Cardiac muscle cell (in vitro differentiated cells and primary cell): ENCODE measurements at places on chromosomes 13 and 19. TPM values are rescaled to one million over a fixed set of nuclear protein-coding genes. Genes with fewer than 3 reads are reported as not detected.
A peak's percentile ranks its signal among the peaks of the same experiment; 100 is the strongest.

DNA sequence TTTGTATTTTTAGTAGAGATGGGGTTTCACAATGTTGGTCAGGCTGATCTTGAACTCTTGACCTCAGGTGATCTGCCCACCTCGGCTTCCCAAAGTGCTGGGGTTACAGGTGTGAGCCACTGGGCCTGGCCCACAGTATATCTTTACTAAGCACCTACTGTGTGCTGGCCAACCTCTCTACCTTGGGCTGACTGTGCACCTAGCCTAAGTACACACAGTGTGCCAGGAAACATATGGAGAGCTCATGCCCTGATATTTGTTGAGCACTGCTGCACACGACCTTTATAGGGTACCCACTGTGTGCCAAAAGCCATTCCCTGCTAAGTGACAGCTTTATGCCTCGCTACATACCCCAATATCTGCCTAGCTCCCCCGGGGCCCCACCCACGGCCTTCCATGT is 6.3 kb upstream of the ARHGAP45 start:
- H3K4me1 ChIP-seq, result peaks cover 7% of the 10 kb centered on the region
- no peak for DNase-seq
- H3K27me3 ChIP-seq, result no peaks in the 10 kb centered on the region
- no peak overlapping the region for H3K4me3 ChIP-seq
- H3K36me3 ChIP-seq, result no peaks in the 10 kb centered on the region
- H3K27ac ChIP-seq, result no peak overlapping the region

GRCh38 chr13:46575301-46575771 is 22.4 kb downstream of the LRCH1 start:
- peak overlapping the region; percentile 66 for H3K27ac ChIP-seq
- no peak overlapping the region for H3K4me3 ChIP-seq
- DNase-seq, result peak; percentile 70
- no peaks in the 10 kb centered on the region for H3K27me3 ChIP-seq
- no peaks in the 10 kb centered on the region for H3K36me3 ChIP-seq

- no peaks in the 10 kb centered on the region for H3K36me3 ChIP-seq
- no peaks in the 10 kb centered on the region for H3K4me1 ChIP-seq
- H3K27me3 ChIP-seq, result no peaks in the 10 kb centered on the region
- no peak overlapping the region for H3K4me3 ChIP-seq
- DNase-seq, result no peak
These were observed 335.1 kb downstream of the GPC6 start for GRCh38 chr13:93561576-93562225.

DNA sequence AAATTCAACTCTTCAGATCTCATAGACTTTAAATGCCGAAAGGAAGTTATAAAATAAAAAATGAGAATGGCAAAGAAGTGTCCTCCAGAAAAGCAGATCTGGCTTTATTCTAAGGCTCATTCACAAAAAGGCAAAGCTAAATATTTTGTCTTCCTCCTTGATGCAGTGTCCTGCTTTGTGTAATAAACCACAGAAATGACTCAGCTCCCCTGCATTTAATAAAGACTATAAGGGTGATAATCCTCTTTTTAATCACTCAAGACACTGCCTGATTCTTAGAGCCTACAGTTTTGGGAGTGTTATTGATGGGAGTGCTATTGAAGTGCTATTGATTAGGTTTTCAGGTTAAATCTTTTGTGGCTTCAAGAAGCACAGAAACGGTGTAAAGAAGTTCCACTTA is 482.0 kb downstream of the PCDH20 start:
- H3K27me3 ChIP-seq, result no peaks in the 10 kb centered on the region
- no peak overlapping the region for H3K27ac ChIP-seq
- H3K4me1 ChIP-seq, result no peaks in the 10 kb centered on the region
- no peak for DNase-seq
- H3K4me3 ChIP-seq, result no peak overlapping the region

- no peaks in the 10 kb centered on the region for H3K4me1 ChIP-seq
- no peaks in the 10 kb centered on the region for H3K27me3 ChIP-seq
- peak overlapping the region; percentile 78 for H3K4me3 ChIP-seq
- H3K36me3 ChIP-seq, result no peaks in the 10 kb centered on the region
- H3K27ac ChIP-seq, result peak overlapping the region; percentile 83
These were observed 539 bp downstream of the ZNF554 start for GRCh38 chr19:2820112-2820702.

GRCh38 chr13:51524829-51525566 is 59.3 kb upstream of the WDFY2 start:
- H3K4me3 ChIP-seq, result no peak overlapping the region
- no peak for DNase-seq
- no peaks in the 10 kb centered on the region for H3K4me1 ChIP-seq
- H3K36me3 ChIP-seq, result no peaks in the 10 kb centered on the region
- no peaks in the 10 kb centered on the region for H3K27me3 ChIP-seq
- H3K27ac ChIP-seq, result no peak overlapping the region

DNA sequence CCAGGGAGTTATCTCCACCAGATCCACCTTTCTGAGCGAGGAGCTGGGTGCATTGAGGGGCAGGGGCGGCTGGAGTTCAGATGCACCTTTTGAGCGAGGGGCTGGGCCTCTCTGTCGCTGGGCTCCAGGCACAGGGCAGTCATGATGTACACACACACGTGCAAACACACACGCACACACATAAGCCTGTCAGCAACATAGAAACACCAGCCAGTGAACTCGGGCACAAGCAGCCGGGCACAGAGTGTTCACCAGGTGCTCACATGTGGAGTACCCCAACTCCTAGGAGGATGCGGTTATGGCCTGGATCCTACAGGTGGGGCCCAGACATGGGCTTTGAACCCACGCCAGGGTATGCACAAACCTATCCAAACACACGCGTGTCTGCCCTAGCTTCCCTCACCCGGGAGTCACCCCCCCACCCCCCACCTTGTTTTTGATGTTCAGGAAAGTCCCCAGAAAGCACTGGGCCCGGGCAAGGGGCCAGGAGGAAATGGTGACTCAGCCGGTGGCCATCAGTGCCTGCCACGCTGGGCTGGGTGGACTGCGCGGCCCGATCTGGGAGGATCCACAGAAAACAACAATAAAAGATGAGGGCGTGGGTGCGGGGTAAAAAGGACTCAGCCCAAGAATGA is 13.3 kb downstream of the ARRDC2 start:
- H3K4me3 ChIP-seq, result no peak overlapping the region
- no peak overlapping the region for H3K27ac ChIP-seq
- no peaks in the 10 kb centered on the region for H3K4me1 ChIP-seq
- no peaks in the 10 kb centered on the region for H3K27me3 ChIP-seq
- peak; percentile 92 for DNase-seq

GRCh38 chr13:19763618-19764017 is 19.1 kb downstream of the PSPC1 start:
- peaks cover 15% of the 10 kb centered on the region for H3K36me3 ChIP-seq
- no peak for DNase-seq
- no peaks in the 10 kb centered on the region for H3K4me1 ChIP-seq

GRCh38 chr13:69553976-69554375 is 553.6 kb upstream of the ATXN8OS start:
- H3K4me3 ChIP-seq, result no peak overlapping the region
- no peaks in the 10 kb centered on the region for H3K27me3 ChIP-seq
- no peaks in the 10 kb centered on the region for H3K36me3 ChIP-seq
- H3K4me1 ChIP-seq, result no peaks in the 10 kb centered on the region

GRCh38 chr13:51342706-51343105 is 3.2 kb downstream of the SERPINE3 start:
- H3K36me3 ChIP-seq, result no peaks in the 10 kb centered on the region
- peak; percentile 51 for DNase-seq
- no peaks in the 10 kb centered on the region for H3K4me1 ChIP-seq
- no peaks in the 10 kb centered on the region for H3K27me3 ChIP-seq

DNA sequence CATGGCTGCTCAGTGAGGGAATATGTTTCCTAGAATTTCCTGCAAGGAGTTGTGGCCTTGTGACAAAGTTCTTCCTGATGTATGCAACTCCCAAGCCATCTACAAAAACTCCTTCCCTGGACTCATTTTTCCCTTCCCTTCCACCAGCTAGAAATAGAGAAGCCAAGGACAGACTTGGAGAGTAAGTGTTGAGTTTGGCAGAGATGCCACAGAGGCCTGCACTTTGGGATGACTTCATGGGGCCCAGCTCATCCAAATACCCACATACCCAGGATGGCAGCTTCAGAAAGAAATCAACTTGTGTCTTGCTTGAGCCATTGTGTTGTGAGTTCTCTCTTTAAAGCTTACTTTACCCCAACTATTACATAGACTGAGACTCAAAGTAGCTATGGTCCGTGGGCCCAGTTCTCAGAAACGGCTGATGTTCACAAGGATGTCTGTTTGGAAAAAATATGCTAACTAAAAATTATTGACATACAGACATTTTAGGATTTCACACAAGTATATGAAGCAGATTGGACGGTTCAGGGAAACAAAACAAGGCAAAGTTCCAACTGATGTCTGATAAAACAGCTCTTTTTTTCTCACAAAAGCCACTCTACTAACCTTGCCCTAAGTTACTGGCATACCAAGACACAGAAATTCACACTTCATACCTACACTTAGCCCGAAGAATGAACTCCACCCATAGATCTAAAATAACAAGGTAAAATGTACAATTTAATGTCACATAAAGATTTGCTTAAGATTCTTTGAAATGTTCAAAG is 107.9 kb downstream of the NALCN start:
- no peak overlapping the region for H3K4me3 ChIP-seq
- no peak overlapping the region for H3K27ac ChIP-seq
- H3K4me1 ChIP-seq, result no peaks in the 10 kb centered on the region
- no peaks in the 10 kb centered on the region for H3K27me3 ChIP-seq
- no peak for DNase-seq
- no peaks in the 10 kb centered on the region for H3K36me3 ChIP-seq

The GPR180 gene
- total RNA-seq, result 3.9 and 4.1 TPM in 2 replicates

The ZNF284 gene
- total RNA-seq, result 1.8 and 3.5 TPM in 2 replicates

The PTPRS gene
- 247 and 351 TPM in 2 replicates for total RNA-seq

DNA sequence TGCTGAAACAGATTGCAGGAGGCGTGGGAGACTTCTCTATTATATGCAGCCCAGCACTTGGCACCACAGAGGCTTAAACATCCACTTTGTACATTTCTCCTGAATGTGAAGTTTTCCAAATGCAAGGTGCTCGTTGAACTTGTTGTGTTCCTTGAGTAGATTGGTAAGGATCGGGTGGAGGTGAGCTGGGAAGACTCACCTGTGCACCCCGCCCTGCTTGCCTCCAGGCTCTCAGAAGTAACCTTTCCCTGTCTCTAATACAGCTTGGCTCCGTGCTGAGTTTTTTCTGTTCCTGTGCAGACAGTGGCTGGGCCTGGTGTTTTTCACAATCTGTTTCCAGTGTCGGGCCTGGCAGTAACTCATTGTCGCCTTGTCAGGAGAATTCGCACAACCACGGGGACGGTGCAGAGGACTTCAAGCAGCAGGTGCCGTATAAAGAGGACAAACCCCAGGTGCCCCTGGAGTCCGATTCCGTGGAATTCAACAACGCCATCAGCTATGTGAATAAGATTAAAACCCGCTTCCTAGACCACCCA is 12.3 kb downstream of the SIN3B start:
- H3K27ac ChIP-seq, result peak overlapping the region; percentile 67
- peak; percentile 58 for DNase-seq
- H3K27me3 ChIP-seq, result no peaks in the 10 kb centered on the region

DNA sequence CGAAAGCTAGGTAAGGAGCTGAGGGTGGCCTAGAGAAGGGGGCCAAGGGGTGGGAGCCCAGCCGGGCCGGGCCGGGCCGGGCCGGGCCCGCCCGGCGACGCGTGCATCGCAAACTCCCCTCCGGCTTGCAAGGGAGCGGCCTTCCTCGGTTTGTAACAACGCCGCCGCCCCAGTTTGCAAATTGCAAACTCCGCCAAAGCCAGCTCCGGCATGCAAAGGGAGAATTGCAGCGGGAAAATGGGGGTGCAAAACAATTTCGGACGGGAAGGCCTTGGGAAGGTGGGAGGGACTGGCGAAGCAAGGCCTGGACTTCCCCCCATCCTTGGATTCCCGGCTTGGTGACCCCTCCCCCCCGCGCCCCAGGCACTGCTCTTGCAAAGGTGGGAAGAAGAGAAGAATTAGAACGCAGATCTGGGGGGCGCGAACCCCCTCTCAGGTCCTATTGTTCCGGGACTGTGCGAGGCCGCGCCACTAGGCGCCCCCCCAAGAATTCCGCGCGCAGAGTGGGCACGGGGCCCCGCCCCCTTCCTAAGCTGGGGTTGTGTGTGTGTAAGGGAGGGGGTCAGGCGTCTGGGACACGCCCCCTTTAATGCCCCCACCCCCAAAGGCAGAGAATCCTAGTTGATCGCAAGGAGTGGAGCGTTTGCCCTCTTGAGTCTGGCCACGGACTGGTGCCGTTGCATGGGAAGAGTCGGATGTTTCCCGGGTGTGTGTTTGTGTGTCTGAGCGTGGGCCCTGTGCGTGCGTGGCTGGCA is 926 bp downstream of the PRR12 start:
- peaks cover 17% of the 10 kb centered on the region for H3K36me3 ChIP-seq
- H3K4me1 ChIP-seq, result peaks cover 20% of the 10 kb centered on the region
- H3K27me3 ChIP-seq, result no peaks in the 10 kb centered on the region
- DNase-seq, result peak; percentile 49
- peak overlapping the region; percentile 99 for H3K4me3 ChIP-seq
- H3K27ac ChIP-seq, result peak overlapping the region; percentile 82

DNA sequence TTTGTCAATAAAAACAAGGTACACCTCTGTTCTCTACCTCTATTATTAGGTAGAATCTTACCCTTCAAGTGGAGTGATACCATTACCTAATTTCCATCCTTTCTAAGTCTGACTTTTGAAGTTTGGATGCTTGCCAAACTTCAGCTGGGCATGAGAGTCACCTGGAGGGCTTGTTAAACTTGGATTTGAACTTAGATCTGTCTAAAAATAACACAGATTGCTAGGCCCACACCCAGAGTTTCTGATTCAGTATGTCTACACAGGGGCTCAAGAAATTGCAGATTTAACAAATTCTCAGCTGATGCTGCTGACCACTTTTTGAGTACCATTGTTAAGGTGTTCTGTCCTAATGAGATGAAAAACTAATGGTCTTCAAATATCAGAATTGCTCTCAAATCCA is 512.2 kb downstream of the LMO7 start:
- DNase-seq, result no peak
- H3K27ac ChIP-seq, result peak overlapping the region; percentile 29
- H3K4me1 ChIP-seq, result peaks cover 7% of the 10 kb centered on the region
- H3K4me3 ChIP-seq, result no peak overlapping the region

- no peak overlapping the region for H3K4me3 ChIP-seq
- no peaks in the 10 kb centered on the region for H3K36me3 ChIP-seq
- peaks cover 15% of the 10 kb centered on the region for H3K4me1 ChIP-seq
- no peaks in the 10 kb centered on the region for H3K27me3 ChIP-seq
- H3K27ac ChIP-seq, result peak overlapping the region; percentile 73
These were observed 42.2 kb downstream of the GATAD2A start for GRCh38 chr19:19447536-19448237.

The PPP1R13L gene
- 49.7 and 118 TPM in 2 replicates for total RNA-seq

- DNase-seq, result peak; percentile 41
- no peaks in the 10 kb centered on the region for H3K36me3 ChIP-seq
- no peak overlapping the region for H3K4me3 ChIP-seq
- no peak overlapping the region for H3K27ac ChIP-seq
- H3K4me1 ChIP-seq, result no peaks in the 10 kb centered on the region
These were observed 140.4 kb downstream of the TEX29 start for GRCh38 chr13:111460548-111461444.

DNA sequence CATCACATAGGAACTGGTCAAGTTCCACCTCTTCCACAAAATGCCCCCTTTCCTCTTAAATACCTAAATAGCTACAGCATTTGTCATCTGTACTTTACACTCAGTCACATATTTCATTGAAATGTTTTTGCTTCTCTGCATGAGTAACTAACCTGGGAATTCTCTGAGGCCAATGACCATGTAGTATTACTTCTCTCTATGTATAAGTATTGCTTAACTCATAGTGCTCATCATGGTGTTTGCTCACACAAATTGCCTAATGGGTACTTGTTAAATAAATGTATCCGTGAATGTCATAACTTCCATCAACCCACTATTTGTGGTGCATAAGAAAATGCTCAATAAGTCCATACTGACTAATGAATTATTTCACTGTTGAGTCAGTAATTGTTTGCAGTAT is 115.5 kb downstream of the FGF14 start:
- H3K27ac ChIP-seq, result no peak overlapping the region
- no peak for DNase-seq
- no peaks in the 10 kb centered on the region for H3K36me3 ChIP-seq

The GADD45B gene
- total RNA-seq, result 44.8 and 75.2 TPM in 2 replicates
